Thyroid gland (tissue), 4 donors: ENCODE measurements at places on chromosomes 3 and 15. TPM values are rescaled to one million over a fixed set of nuclear protein-coding genes. Genes with fewer than 3 reads are reported as not detected.

The WDR93 gene
- 1.1 TPM for total RNA-seq

The IMPDH2 gene
- 159 TPM for total RNA-seq

The CEP70 gene
- total RNA-seq, result 69.5 TPM

The CD80 gene
- total RNA-seq, result 1.1 TPM

The SENP7 gene
- total RNA-seq, result 30.2 TPM

The STIMATE gene
- total RNA-seq, result 15.0 TPM

The TBC1D23 gene
- total RNA-seq, result 53.1 TPM

The FGF7 gene
- 111 TPM for total RNA-seq

The TLR9 gene
- total RNA-seq, result not detected

The DNAJA4 gene
- total RNA-seq, result 9.5 TPM

The SLC2A2 gene
- total RNA-seq, result not detected

The SCN11A gene
- total RNA-seq, result 0.33 TPM

The TPRG1 gene
- total RNA-seq, result 9.2 TPM

The OR5H6 gene
- not detected for total RNA-seq

The ALG1L2 gene
- total RNA-seq, result 1.7 TPM

The TYRO3 gene
- 1.6 TPM for total RNA-seq

The SMAD6 gene
- total RNA-seq, result 118 TPM

The ITIH3 gene
- total RNA-seq, result 12.8 TPM

The MYLK gene
- total RNA-seq, result 42.6 TPM

The ERICH6 gene
- total RNA-seq, result 0.11 TPM

The QRICH1 gene
- total RNA-seq, result 79.8 TPM

The STAC gene
- total RNA-seq, result 0.40 TPM

The DNASE1L3 gene
- 11.7 TPM for total RNA-seq

The FANCD2OS gene
- not detected for total RNA-seq

The DUOX1 gene
- 132 TPM for total RNA-seq

The LRRC15 gene
- 6.7 TPM for total RNA-seq

The HRH1 gene
- total RNA-seq, result 2.6 TPM

The BCL2A1 gene
- total RNA-seq, result 0.83 TPM

The NSMCE3 gene
- total RNA-seq, result 20.8 TPM

The USP3 gene
- 55.3 TPM for total RNA-seq

The SEMA3B gene
- total RNA-seq, result 31.0 TPM

The AGTR1 gene
- 11.0 TPM for total RNA-seq
